T-helper 17 cell (primary cell): ENCODE measurements at places on chromosomes 4 and X.

GRCh38 chr4:24557026-24558025 is 27.0 kb downstream of the DHX15 start:
- no peak for DNase-seq

DNA sequence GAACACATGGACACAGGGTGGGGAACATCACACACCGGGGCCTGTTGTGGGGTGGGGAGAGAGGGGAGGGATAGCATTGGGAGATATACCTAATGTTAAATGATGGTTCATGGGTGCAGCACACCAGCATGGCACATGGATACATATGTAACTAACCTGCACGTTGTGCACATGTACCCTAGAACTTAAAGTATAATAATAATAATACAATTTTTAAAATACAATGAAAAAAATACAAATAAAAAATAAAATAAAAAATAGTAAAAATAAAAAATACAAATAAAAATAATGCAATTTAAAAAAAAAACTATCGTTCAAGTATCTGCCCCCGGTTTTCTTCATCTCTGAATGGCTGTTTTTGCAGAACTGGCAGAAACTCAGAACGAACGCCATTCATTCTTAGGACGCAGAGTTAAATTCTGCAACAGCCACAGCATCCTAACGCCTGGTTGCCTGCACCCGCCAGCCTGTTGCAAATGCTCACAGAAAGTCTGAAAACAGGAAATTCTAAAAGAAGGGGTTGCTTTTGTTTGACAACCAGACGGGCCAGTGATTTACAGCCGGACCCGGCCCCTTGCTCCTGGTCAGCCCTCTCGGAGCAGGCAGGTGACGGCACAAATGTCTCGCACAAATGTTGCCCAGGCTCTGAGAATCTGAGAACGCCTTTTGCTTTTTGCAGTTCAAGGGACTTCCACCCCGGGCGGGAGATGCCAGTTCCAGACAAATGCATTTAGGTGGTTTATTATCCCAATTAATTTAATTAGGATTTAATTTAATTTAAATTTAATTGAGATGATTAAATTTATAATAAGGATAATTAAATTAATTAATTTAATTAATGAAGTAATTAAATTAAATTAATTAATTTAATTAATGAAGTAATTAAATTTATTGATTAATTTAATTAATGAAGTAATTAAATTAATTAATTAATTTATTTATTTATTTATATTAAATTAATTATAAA is 47.8 kb downstream of the CRLF2 start:
- no peak for DNase-seq

DNA sequence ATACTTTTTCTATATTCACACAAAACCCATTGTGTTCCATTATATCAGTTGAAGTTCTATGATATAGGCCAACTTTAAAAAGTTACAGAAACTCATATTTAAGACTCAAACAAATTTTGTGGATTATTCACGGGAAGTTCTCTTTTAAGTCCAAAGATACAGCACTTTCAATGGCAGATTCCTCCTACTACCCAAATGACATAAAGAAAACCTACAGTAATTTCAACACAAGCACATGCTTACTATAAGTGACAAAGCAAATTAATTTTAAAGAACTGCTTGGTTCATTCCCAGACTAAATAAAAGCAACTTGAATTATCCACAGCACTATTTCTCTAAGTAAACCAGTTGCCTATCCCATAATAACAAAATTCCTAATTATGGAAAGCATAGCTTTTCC is 4.1 kb downstream of the PPA2 start:
- no peak for DNase-seq

- DNase-seq: no peak
Observed at GRCh38 chr4:76758290-76758882, 139.6 kb downstream of the SOWAHB start.

DNA sequence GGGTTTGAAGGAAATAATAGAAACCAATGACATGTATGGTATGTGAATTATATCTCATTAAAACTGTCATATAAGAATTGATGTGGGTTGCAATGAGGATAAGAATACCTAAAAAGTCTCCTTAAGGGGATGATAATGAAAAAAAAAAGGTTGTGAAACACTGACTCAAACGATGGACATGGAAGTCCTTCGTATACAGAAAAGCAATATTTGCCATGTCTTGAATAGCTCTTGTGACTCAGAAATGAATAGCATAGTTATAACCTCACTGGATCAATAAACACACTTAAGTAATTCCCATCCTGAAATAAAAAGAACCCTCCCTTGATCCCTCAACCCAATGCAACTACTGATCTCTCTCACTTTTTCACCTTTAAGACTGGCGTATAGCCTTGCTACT is 89.7 kb downstream of the OPHN1 start:
- DNase-seq: no peak

DNA sequence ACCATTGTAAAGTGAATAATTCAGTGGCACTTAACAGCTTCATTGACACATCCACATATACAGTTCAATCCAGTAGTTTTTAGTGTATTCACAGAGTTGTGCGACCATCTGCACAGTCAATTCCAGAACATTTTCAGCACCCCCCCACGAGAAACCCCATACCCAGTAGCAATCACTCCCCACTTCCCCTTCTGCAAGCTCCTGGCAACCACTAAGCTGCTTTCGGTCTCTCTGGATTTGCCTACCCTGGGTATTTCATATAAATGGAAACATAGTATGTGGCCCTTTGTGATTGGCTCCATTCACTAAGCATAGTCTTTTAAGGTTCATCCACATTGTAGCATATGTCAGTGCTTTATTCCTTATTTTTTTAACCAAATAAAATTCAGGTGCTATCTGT is 10.0 kb downstream of the MSL3 start:
- no peak for DNase-seq

- no peak for DNase-seq
Observed at GRCh38 chr4:187304133-187304532, 580.5 kb upstream of the FAT1 start.
